Renal cortical epithelial cell (primary cell): ENCODE measurements at places on chromosomes 13 and 19.

DNA sequence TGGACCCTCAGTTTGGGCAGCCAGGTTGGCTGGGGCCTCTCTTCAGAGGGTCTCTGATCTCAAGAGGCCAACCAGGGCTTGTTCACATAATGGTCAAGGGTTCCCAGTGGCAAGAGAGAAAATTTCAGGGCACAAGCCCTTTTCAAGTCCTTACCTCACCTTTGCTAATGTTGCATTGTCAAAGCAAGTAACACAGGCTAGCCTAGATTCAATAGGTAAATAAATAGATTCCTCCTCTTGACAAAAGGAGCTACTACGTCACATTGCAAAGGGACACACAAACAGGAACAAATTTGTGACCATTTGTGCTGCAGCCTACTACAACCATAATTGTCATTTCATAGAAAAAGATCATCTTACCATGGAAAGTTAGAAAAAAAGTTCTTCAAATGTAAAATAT, 33.9 kb upstream of the FRY start:
- no peak for DNase-seq

DNA sequence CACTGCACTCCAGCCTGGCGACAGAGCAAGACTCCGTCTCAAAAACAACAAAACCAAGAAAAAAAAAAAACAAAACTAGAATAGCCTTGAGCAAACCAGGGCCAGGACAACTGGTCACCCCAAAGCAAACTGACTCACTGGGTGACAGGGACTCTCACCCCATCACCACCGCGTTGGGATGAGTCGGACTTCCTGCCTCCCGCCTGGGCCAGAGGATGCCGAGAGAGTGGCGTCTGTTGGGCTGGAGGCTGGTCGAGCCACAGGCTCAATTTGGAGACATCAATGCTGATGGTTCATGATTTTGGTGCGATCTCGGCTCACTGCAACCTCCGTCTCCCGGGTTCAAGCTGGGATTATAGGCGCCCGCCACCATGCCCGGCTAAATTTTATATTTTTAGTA, 11.6 kb downstream of the TMPRSS9 start:
- no peak for DNase-seq

- DNase-seq: no peak
Measured at GRCh38 chr13:112055036-112055914, 11.7 kb upstream of the SOX1 start.

DNA sequence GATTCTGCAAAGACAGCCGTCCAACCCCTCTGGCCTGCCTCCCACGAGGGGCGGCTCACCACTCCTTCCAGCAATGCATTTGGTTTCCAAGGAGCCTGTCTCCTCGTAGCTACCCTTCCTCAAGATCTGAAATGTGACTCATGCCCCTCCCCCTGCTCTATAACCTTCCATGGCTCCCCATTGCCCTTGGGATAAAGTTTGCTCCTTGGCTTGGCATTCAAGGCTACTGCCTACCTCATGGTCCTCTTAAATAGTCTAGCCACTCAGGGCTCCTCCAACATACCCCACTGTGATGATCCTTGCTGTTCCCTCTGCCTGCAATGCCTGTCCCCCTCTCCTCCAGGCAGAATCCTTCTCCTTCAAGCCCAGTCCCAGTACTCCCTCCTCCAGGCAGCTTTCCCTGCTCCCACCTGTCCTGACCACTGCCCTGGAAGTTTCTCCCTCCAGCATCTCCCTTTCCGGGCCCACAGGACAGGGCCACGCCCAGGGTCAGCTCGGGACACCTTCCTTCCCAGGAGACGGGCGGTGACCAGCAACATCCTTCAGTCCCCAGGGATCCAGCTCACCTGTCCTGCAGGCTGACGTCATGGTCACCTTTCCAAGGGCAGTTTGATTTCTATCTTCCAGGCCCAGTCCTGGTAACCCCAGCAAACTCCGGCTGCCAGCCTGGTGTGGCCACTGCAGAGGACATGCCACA, 19.2 kb upstream of the SEMA6B start:
- DNase-seq: no peak

GRCh38 chr19:55766466-55766865, 2.5 kb upstream of the RFPL4AL1 start:
- no peak for DNase-seq

DNA sequence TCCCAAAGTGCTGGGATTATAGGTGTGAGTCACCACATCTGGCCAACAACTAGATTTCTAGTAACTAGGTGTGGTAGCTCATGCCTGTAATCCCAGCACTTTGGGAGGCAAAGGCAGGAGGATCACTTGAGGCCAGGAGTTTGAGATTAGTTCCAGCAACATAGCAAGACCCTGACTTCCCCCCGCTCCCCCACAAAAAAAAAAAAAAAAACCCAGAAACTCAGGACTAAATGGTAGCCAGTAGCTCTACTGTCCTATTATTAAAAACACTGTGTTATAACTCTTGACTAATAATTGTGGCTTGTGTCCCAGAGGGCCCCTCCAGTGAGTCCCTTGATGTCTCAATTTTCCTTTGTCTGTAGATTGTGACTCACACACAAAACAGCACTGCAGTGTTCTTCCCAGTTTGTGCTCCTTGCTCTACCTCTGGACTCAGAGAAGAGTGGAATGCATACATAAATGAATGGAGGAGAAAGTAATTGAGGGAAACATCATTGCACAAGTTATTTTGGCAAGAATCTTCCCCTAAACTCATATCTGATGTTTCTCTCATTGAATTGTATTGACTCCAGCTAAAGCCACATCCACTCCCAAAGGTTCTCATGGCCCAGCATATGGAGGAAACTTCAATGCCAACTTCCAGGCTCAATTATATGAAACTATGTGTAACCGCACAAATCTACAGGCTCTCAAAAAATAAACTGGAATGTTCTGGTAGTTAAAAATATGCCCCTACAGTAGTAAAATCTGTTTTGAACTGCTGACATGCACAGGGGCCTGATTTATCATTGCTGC, 8.8 kb downstream of the TPT1 start:
- DNase-seq: peak; percentile 87

DNA sequence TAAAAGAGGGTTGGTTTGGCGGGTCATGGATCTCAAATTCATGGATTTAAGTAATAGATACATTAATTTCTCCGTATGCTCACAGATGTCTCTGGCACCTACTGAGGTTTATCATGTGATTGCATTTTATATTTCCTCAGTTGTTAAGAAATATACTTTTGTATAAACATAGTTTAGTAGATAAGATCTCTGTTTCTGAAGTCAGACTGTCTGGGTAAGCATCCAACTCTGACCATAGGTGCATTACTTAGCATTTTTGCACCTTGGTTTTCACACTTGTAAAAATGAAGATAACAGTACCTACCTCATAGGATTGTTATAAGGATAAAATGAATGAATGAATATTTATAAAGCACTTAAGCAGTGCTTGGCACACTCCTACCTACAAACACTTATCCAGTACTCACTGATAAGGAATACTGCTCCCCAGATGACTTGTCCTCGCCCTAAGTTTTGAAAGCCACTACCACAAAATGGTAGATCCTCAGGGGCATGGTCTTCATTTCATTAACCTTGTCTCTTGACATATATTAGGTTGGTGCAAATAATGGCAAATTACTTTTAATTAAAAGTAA, 26.5 kb downstream of the COMMD6 start:
- no peak for DNase-seq

DNA sequence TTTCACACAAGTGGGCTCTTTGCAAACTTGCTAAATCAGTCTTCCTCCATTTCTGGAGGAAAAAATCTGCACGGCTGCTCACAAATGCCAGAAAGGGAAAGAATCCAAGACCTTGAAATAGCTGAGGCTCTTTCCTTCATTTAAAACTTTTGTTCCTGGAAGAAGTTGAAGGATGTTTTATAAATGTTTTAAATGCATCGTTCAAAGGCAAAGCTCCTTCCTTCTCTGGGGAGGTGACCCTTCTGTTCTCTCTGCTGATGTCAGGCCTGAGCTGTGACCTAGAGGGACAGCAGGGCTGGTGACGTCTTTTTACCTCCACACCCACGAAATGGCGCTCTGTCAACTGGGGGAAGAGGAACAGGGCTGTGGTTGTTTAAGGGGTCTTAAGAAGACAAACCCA, 376.4 kb upstream of the ZNF507 start:
- DNase-seq: no peak

- DNase-seq: no peak
Measured at GRCh38 chr13:40350283-40350992, 316.0 kb downstream of the FOXO1 start.

DNA sequence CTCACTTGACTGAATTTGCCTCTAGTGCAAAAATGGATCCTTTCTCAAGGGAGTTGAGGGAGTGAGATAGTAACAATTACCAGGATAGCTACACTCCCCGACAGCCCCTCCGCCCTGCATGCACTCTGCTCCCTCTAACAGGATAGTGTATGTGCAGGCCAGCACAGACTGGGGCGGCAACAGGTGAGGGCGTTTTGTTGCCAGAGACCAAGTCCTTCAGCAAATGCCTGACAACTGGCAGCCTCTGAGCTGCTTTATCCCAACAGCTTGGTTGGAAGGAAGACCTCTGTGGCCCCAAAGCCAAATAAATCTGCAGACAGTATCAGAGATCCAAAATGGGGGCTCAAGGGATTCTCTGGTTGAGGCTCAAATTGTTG, 86.6 kb downstream of the SLC7A1 start:
- no peak for DNase-seq

DNA sequence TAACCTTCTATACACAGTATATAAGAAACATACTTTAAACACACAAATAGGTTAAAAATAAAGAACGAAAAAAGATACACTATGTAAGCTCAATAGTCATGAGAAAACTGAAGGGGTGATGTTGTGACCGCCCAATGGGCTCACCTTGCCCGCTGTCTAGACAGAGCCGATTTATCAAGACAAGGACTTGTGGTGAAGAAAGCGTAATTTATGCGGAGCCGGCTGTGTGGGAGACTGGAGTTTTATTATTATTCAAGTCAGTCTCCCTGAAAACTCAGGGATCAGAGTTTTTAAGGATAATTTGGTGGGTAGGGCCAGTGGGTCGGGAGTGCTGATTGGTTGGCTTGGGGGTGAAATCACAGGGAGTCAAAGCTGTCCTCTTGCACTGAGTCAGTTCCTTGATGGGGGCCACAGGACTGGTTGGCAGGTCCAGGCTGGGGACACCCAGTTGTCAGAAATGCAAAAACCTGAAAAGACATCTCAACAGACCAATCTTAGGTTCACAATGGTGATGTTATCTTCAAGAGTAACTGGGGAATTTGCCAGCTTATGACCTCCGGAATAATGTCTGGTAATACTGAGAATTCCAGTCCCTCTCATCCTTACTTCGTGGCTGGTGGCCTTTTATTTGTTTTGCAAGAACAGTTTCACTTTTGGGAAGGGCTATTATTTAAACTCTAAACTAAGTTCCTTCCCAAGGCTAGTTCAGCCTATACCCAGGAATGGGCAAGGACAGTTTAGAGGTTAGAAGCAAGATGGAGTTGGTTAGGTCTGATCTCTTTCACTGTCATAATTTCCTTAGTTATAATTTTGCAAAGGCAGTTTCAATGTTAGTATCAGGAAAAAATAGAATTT, 96.6 kb downstream of the UBL3 start:
- no peak for DNase-seq

GRCh38 chr19:43457809-43458208, 7.6 kb downstream of the LYPD3 start:
- DNase-seq: no peak

- DNase-seq: peak; percentile 30
Measured at GRCh38 chr13:71240911-71241310, 626.1 kb downstream of the DACH1 start.

DNA sequence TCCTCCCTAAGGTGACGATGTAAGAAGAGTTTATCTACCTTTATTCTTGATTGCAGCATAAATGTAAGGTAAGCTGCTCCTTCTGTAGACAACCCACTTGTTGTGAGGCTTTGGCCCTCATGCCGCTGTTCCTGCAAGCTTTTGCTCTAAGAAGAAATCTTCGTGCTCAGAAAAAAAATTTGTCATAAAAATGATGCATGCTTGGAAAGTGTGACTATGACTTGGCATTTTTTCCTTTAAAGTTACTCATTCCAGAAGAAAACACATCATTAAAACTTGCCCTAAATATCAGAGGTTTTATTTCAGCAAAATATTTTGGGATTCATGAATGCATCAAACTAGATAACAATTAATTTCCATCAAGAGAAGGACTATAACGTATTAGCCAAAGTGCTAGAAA, 39.8 kb downstream of the KCTD12 start:
- DNase-seq: no peak

GRCh38 chr19:47663435-47663910, 49.7 kb upstream of the EHD2 start:
- DNase-seq: peak; percentile 91

- DNase-seq: peak; percentile 51
Measured at GRCh38 chr13:61170856-61171255, 244.8 kb downstream of the PCDH20 start.

- peak; percentile 42 for DNase-seq
Measured at GRCh38 chr19:48842789-48843162, 6.5 kb upstream of the HSD17B14 start.

DNA sequence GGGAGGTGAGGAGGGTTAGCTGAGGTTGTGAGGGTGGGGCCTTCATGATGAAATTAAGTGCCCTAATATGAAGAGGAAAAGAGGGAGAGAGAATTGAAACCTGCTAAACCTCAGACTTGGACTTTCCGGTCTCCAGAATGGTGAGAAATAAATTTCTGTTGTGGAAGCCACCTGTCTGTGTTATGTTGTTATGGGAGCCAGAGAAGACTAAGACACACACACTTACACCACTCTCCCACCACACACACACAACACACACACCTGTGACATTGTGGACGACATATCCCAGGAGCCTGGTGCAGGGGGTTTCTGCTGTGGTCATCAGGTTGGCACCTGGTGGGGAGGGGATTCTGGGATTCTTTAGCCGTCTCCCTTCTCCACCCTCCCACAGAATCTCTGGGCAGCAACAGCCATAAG, 14.0 kb downstream of the KLK4 start:
- no peak for DNase-seq

DNA sequence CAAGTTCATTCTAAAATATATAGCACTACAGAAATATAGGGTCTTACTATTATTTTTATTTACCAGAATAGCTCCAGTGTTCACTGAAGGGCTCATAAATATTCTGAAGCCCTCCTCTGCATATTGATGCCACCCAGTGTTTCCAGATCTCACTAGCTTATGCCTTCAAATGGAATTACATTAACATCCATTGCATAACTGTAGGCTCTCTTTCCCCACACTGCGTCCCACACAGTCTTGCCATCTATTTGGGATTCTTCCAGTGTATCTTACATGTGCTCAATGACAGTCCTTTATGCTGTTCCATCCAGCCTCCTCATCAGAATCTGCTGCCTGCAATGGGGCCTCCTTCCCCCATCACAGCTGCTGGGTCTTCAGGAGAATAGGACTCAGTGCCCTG, 137.2 kb downstream of the CYSLTR2 start:
- DNase-seq: no peak

DNA sequence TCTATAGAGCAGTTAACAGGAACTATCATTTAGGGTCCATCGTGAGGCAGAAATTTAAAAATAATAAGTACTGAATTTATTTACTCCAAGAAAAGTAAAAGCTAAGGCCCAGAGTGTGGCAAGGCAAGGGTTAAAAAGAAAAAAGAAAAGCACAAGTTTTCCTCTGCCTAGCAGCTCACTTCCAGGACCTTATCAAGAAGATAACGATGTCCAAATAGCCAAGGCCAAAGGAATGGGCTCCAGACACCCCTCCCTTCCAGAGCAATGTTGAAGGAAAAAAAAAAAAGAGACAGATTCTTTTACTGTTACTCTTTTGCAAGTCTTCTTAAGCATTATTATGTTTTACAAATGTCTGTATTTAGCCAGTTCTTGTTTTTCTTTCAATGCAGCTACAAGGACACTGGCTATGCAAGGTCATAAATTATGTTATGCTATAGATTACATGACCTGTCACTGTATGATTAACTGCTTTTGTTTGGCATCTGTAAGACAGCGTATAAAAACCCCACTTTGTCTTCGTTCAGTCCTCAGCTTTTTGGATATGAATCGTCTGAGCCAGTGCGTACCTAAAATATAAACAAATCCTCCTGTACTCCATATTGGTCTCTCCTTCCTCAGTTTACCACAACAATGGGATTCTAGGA, 2.9 kb upstream of the ZNF700 start:
- no peak for DNase-seq
